Inflammatory macrophage treated with lipopolysaccharide for 4 hours (primary cell): ENCODE measurements at places on chromosomes 7 and 10.

- peak; percentile 89 for DNase-seq
These were observed 100.0 kb upstream of the EGR2 start for GRCh38 chr10:62916141-62916603.

DNA sequence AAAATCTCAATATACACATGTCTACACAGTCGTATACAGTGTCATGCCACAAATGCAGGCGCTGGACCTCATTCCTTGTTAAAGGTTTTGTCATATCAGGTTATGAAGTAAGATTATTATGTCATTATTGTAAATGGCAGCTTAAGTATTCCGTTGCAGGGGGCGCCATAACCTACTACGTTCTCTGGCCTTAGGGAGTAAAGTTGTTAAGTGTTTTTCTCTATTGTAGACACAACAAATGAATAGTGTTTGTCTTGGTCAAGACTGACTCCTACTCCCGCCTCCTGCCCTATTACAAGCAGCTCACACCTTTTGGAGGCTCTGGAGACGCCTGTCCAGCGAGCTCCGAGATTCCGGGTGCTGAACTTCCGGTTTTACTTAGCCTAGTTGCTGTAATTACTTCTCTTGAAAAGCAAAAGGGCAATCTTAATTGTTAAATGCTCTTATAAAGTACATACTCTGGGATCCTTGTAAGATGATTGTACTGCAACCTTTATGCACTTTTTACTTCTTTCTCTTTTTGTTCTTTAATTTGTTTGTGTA is 994 bp downstream of the GATAD1 start:
- peak; percentile 77 for DNase-seq

GRCh38 chr7:128867842-128868623 is 5.4 kb downstream of the ATP6V1F start:
- no peak for DNase-seq

GRCh38 chr10:49791100-49791499 is 29.0 kb upstream of the OGDHL start:
- no peak for DNase-seq

DNA sequence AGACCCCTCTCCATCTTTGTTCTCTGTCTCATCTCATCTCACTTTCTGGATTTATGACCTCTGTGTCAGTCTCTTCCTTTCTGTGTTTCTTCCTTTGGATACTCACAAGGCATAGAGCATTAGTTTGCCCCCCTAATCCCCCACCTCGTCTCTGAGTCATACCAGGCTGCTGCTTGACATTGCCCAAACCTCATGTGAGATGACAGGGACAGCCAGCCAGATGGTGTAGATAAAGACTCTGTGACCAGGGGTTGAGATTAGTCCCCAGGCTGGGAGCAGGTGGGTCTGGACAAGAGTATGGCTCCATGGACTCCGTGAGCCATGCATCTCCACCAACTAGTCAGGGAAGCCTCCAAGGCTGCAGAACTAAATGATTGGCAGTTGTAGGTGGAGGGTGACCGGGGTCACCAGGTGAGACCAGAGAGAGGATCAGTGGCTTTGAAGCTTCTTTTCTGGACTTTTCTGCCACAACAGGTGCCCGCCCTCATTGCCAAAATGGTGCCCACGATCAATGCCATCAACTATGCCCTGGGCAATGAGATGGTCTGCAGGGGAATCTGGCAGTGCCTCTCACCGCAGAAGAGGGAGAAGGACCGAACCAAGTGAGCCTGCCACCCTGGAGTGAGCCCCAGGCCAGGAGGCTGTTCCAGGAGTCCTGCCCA is 13.3 kb downstream of the RGR start:
- DNase-seq: no peak

- DNase-seq: no peak
These were observed 737.1 kb downstream of the PHTF2 start for GRCh38 chr7:78535655-78536054.

DNA sequence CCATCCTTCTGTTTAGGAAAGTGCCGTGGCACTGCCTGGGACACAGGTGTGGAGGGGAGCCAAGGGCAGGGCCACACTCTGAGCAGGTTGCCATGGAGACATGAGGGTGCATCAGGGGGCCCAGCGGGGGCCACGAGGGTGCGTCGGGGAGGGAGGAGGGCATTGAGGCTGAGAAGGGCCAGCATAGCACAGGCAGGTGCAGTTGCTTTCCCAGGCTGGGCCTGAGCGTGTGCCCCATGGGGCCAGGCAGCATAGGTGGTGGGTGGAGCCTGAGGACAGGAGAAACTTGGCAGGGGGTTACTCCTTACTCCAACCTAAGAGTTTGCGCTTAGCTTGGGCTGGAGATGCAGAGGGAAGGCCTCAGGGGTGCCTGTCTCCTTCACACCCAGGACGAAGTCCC is 15.2 kb downstream of the YKT6 start:
- no peak for DNase-seq

DNA sequence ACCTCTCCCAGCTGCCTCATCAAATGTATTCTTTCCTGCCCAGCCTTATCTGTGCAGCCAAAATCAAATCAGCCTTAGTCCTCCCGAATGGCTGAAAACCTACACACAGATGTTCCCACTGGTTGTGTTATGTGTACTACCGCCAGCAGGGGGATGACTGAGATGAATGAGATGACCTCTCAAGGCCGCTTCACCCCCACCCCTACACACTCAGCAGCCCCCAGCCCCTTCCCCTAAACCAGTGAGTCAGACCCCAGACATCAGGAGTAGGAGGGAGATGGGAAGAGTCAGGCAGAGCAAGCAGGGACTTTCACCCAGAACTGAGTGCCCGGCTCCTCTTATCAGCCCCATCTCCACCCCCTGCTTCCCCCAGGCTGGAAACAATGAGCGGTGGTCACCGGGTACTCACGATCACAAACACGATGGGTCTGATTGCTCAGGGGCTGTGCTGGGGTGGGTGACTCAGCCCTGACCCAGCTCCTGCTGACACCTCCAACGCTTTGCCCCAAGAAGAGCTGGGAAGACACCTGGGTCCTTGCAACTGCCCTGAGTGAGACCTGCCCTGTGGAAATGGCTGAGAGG is 6.5 kb upstream of the C10orf105 start:
- DNase-seq: peak; percentile 55

- DNase-seq: peak; percentile 48
These were observed 96.8 kb upstream of the NFE2L3 start for GRCh38 chr7:26055241-26055640.

DNA sequence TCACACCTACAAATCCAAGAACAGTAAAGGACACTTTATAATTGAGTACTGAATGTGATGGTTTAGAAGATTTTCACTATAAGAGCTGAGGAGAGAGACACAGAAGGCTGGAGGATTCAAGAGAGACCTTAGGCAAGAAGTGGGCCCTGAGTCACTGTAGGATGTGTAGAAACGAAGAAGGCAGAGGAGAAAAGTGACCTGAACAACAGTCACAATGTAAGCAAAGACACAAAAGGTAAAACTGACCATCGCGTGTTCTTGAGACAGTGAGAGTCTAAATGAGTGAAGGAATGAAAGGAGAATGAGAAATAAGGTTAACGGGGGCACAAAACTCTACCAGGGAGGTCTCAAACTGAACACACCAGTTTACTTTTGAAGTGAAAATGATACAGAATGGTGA is 298.2 kb upstream of the LRGUK start:
- DNase-seq: no peak

DNA sequence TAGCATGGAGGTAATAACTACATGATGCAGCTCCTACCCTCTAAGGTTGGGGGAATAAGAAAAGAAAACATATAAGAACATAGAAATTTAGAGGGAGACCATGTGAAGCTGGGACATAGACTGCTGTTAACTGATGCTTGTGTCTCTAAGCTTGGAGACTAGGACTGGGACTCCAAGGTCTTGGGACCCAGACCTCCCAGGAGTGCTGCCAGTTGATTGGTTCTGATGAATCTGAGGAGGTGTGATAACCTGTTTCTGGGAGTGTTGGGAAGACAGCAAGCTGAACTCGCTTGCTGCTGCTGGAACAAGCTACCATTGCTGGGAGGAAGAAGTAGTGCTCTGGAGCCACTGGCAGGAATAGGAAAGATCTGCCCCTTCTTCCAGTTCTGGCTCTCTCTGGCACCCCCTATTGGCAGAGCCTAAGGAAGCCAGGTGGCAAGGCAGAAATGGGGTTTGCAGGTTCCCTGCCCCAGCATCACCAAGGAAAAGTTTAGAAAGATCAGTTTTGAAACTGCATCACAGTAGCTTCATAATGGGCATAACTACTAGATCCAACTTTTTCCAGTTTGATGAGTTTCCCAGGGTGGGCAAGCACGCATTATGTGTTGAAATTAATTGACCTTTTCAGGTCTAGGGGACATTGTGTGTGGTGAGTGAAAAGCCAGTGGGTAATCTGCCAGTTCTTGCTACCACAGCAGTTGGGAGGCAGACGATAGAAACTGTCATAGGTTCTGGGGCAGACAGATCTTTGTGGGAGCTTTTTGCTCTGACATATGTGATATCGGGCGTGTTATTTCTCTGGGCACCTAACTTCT is 140.7 kb downstream of the SND1 start:
- DNase-seq: no peak

DNA sequence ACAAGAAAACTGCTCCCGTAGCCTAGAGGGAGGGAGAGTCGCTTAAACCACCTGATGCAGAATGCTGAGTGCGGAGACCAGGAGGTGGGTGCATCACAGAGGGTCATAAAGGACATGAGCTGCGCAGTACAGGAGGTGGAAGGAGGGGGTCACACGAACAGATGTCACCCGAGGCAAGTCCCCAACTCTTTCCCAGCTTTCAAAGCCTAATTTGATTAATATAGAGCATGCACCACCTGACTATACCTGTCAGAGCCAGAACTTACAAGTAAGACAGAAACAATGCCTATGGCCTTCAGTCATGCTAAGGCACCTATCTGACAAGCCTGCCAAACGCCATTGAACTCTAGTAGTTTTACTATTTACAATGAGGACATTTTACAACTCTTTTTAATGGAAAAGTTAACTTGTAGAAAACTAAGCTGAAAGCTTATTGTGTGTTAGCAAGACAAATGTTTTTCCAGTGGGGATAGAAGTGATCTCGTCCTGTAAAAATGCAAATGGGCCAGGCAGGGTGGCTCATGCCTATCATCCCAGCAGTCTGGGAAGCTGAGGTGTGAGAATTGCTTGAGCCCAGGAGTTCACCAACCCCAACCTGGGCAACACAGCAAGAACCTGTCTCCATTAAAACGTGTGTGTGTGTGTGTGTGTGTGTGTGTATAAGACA is 1.1 kb upstream of the VOPP1 start:
- DNase-seq: no peak

GRCh38 chr7:42164881-42165428 is 72.1 kb downstream of the GLI3 start:
- DNase-seq: no peak

GRCh38 chr7:106057962-106058927 is 53.9 kb downstream of the SYPL1 start:
- DNase-seq: no peak

- DNase-seq: no peak
These were observed 149.4 kb downstream of the RNLS start for GRCh38 chr10:88433565-88434186.

- DNase-seq: no peak
These were observed 33.1 kb upstream of the EGFR start for GRCh38 chr7:54985426-54986330.

DNA sequence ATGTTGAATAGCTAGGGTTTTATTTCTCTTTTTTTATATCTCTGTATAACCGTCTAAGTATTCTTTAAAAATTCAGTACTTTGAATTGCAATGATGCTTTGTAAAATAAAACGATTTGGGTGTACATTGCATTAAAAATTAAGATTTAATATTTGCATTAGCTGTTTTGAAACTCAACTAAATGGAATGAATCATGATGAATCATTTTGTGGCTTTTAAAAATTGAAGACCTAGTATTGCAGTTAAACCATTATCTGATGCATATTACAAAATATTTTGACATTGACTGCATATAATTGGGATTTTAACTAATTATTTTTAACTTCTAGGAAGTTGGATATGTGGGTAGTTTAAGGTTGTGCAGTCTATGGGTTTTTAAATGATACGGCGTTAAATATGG is 314.0 kb downstream of the CDK14 start:
- DNase-seq: peak; percentile 6

- no peak for DNase-seq
These were observed 134.6 kb upstream of the ITGB1 start for GRCh38 chr10:33092596-33092995.

- DNase-seq: peak; percentile 65
These were observed 52.3 kb upstream of the ENO4 start for GRCh38 chr10:116796910-116797513.

- DNase-seq: no peak
These were observed 32.1 kb downstream of the ARMC3 start for GRCh38 chr10:22959950-22960349.
